ENCODE measurements at places on chromosomes 12 and 14.

- DNase-seq, result no peak
Measured at GRCh38 chr12:82855872-82856271, 169.2 kb downstream of the TMTC2 start.

DNA sequence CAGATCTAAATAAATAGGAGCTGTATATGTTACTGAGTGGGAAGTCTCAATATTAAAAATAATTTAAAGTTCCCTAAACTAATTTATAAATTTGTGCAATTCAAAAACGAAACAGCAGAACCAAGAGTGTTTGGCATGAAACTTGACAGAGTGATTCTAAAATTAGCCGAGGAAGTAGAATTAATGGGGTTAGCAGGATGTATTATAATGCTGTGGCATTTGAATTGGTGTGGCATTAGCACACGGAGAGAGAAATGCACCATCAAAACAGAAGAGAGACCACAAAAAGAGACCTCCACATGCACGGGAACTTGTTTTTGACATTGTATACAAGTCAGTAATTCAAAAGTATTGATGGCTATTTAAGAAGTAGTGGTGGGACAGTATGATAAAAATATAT is 366.0 kb upstream of the RGS6 start:
- DNase-seq, result peak; percentile 15

- DNase-seq, result no peak
Measured at GRCh38 chr14:76432827-76433752, 57.2 kb downstream of the ESRRB start.

GRCh38 chr12:6952863-6953441 is 1.8 kb downstream of the PTPN6 start:
- DNase-seq, result no peak

- no peak for DNase-seq
Measured at GRCh38 chr12:78145398-78145797, 314.7 kb downstream of the NAV3 start.

- DNase-seq, result no peak
Measured at GRCh38 chr12:84763107-84763506, 149.5 kb downstream of the SLC6A15 start.

- DNase-seq, result no peak
Measured at GRCh38 chr12:74285773-74286172, 251.9 kb upstream of the ATXN7L3B start.

- no peak for DNase-seq
Measured at GRCh38 chr14:92635031-92635430, 113.4 kb downstream of the LGMN start.

- peak; percentile 56 for DNase-seq
Measured at GRCh38 chr12:29164477-29165393, 15.7 kb downstream of the FAR2 start.

DNA sequence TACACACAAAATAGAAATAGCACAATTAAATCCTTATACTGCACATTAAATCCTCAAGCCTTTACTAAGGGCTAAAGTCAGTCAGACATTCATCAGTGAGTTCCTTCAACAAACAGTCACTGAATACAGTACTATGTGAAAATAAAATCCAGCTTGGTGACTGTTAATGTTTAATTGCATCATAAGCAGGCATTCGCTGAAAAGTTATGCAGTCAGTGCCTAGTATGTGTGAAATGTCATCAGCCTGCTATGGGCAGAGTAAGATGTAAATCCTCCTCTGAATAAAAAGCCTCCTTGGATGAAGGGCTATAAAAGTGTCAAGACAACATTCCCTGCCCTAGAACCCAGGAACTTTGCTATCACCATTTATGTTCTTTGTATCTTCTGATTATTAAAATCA is 116.4 kb downstream of the PRICKLE1 start:
- no peak for DNase-seq

DNA sequence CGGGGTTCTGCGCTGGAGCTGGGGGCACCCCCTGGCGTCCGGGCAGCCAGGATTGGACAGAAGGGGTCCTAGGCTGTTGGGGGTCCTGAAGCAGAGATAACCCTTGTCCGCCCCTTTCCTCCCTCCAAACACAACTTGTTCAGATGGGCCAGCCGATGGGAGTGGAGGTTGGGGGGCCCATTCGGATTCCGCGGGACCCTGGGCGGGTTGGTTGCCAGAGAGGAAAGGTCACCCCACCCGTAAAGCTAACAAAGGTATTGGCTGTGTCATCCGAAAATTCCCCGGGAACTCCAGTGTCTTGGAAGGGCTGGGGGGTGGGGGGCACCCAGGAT is 1.3 kb downstream of the FAM222A start:
- DNase-seq, result no peak

Measured in CD4-positive, alpha-beta T cell treated with Interleukin-2 at 100 ng/mL for 4 hours (primary cell).